ENCODE measurements at places on chromosomes 5 and 9.

DNA sequence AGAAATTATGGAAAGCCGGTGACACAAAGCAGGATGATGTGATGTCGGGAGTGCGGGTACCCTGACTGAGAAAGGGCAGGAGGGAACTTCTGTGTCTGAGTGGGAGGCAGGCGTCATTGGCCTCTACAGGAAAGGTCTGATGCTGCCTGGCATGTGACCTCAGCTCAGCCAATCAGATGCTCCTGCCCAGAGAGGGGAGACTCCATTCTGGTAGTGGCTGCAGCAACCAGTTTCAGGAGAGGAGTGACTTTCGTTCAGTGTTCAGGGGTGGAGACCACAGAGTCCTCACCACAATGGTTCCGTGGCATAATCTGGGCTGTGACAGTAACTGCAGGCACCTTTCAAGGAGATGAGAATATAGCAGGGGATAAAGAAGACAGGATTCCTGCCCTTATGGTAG, 6.7 kb upstream of the SFXN1 start:
- no peaks in the 10 kb centered on the region for H3K36me3 ChIP-seq
- H3K4me1 ChIP-seq = peaks cover 18% of the 10 kb centered on the region
- H3K4me3 ChIP-seq = no peak overlapping the region
- DNase-seq = peak; percentile 87

DNA sequence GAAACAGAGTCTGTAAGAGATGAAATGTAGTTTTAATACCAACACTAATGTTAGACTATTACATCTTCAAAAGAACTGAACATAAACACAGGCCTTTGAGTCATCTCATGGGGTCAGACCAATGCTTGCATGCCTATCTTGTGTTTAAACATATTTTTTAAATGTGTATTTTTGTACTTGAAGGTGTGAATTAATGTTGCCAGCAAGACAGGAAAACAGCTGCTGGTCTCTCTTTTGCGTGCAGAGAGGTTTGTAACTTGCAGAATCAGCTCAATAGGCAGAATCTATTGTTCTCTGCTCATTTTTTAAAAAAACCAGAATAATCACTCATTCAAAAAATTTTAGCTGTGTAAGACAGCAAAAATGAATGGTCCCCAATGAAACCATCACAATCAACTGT, 180.2 kb downstream of the ALDH1A1 start:
- no peaks in the 10 kb centered on the region for H3K36me3 ChIP-seq
- H3K27me3 ChIP-seq = peaks cover 4% of the 10 kb centered on the region
- DNase-seq = no peak
- no peak overlapping the region for H3K4me3 ChIP-seq
- no peaks in the 10 kb centered on the region for H3K4me1 ChIP-seq

DNA sequence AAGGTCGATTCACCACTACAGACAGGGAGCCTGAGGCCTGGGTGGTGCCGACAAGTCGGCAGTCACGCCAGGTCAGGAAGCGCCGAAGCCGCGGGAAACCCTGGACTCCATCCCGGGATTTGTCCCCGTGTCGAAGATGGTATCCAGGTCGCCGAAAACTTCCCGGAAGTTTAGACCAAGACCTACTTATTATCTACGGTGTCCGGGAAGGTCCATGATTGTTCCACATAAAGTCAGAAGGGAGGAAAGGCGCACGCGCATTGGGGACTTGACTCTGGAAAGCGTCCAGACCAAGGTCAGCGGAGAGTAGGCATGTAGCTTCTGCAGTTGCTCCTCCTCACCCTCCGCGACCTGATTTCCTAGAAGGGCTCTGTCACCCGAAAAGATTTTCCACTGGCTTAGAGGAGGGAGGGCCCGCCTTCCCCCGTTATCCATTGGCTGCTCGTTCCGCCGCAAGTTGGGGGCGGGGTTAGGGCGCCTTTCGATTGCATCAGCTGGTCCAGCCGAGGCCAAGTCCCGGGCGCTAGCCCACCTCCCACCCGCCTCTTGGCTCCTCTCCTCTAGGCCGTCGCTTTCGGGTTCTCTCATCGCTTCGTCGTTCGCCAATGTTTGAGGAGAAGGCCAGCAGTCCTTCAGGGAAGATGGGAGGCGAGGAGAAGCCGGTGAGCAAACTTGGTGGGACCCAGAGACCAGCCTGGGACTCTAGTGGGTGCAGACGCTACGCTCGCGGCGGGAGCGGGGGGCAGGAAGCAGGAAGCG, at the start of gene TARS1:
Gene TARS1, plus strand, starts transcription at position 484 of the 759 bp plus-strand sequence. Its CDS starts 122 bp downstream, at position 606.
- peaks cover 35% of the 10 kb centered on the region for H3K4me1 ChIP-seq
- peaks cover 20% of the 10 kb centered on the region for H3K36me3 ChIP-seq
- H3K4me3 ChIP-seq = no peak within 1 kb of the TSS
- H3K27me3 ChIP-seq = no peaks in the 10 kb centered on the region

DNA sequence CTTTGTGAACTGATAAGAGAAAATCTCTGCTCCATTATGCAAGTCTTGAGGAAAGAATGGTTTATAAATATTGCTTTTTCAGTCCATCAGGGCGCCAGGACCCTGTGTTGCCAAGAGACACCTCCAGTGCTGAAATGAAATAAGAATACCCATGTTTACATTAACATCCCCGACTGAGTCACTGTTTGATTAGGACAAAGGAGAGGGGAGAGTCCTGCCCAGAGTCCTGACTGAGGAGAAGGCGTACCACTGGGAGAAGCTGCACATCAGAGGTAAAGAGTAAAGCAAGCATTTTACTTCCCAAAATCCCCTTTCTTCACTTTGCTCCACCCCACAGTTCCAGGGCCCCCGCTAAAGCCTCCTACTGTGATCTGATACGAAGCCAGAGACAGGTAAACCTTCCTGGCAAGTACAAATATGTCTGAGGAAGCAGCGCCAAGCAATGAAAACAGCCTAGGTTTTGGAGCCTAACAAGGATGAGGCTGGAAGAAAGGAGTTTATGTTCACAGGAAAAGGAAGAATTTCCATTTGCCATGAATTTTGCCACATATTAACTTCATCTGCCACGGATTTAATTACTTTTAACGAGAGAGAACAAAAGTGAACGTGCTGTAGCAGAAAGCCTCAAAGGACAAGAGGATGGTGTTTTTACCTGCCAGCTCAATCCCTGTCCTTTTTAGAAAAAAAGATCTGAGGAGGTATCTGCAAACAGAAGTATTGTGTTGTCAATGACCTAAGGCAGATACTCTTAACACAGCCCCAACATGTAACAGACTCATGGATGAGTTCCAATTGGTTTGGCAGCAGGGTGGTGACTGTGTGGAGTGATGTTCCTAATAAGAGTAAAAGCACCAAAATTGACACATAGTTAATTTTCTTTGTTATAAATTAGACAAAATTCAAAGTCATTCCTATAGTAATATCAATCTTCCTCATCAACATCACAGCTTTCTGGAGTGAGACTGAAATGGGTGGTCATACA, 209.4 kb upstream of the TLE4 start:
- H3K4me3 ChIP-seq = no peak overlapping the region
- H3K4me1 ChIP-seq = peaks cover 1% of the 10 kb centered on the region
- no peak for DNase-seq
- no peaks in the 10 kb centered on the region for H3K36me3 ChIP-seq
- H3K27ac ChIP-seq = no peak overlapping the region

- no peak overlapping the region for H3K4me3 ChIP-seq
- no peaks in the 10 kb centered on the region for H3K36me3 ChIP-seq
- H3K27me3 ChIP-seq = no peaks in the 10 kb centered on the region
- no peak overlapping the region for H3K27ac ChIP-seq
- DNase-seq = no peak
Observed at GRCh38 chr5:81898403-81898802, 73.4 kb upstream of the ATG10 start.

GRCh38 chr9:34250721-34251120, 71.9 kb downstream of the UBAP1 start:
- H3K4me3 ChIP-seq = no peak overlapping the region
- no peak overlapping the region for H3K27ac ChIP-seq
- H3K4me1 ChIP-seq = peaks cover 9% of the 10 kb centered on the region

- no peak overlapping the region for H3K27ac ChIP-seq
- no peaks in the 10 kb centered on the region for H3K4me1 ChIP-seq
- H3K36me3 ChIP-seq = no peaks in the 10 kb centered on the region
- H3K27me3 ChIP-seq = no peaks in the 10 kb centered on the region
Observed at GRCh38 chr9:85536514-85536913, 205.2 kb downstream of the AGTPBP1 start.

DNA sequence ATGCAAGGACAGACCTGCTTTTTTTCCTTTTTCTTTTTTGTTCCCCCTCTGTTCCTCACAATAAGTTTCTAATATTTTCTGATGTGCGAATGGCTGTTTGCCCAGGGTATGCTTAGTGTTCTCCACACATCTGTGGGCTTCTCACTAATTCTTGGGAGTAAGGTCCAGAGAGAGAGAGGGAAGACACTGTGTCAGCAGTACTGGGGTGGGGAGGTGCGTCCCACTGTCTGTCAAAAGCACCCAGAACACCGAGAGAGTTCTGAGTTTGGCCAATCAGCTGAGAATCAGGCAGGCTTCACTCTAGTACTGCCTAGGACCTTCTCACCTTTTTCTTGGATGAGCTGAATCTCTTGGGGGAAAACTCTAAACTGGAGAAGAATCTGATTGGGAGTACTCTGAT, 61.8 kb downstream of the ELL2 start:
- DNase-seq = no peak
- H3K4me3 ChIP-seq = no peak overlapping the region

DNA sequence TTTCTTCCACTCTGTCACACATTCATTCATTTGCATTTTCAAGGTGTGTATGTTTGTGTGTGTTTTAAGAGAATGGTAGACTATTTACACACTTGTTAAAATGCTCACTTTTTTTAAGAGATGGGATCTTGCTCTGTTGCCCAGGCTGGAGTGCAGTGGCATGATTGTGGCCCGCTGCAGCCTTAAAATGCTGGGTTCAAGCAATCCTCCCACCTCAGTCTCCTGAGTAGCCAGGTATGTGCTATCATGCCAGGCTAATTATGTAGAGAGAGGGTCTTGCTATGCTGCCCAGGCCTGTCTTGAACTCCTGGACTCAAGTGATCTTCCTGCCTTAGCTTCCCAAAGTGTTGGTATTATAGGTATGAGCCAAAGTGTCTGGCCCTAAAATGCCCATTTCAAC, 173.5 kb downstream of the PDE4D start:
- no peak overlapping the region for H3K4me3 ChIP-seq
- no peaks in the 10 kb centered on the region for H3K27me3 ChIP-seq
- H3K36me3 ChIP-seq = no peaks in the 10 kb centered on the region
- DNase-seq = no peak
- no peaks in the 10 kb centered on the region for H3K4me1 ChIP-seq
- no peak overlapping the region for H3K27ac ChIP-seq

- no peak overlapping the region for H3K4me3 ChIP-seq
- peaks cover 54% of the 10 kb centered on the region for H3K36me3 ChIP-seq
- no peak for DNase-seq
- H3K27ac ChIP-seq = no peak overlapping the region
- peaks cover 4% of the 10 kb centered on the region for H3K4me1 ChIP-seq
Observed at GRCh38 chr5:171888051-171888481, 102.4 kb downstream of the SMIM23 start.

- H3K27me3 ChIP-seq = no peaks in the 10 kb centered on the region
- peak overlapping the region; percentile 25 for H3K27ac ChIP-seq
- peaks cover 27% of the 10 kb centered on the region for H3K36me3 ChIP-seq
- no peak for DNase-seq
- H3K4me3 ChIP-seq = no peak overlapping the region
Observed at GRCh38 chr9:77807846-77808750, 160.0 kb upstream of the GNA14 start.

DNA sequence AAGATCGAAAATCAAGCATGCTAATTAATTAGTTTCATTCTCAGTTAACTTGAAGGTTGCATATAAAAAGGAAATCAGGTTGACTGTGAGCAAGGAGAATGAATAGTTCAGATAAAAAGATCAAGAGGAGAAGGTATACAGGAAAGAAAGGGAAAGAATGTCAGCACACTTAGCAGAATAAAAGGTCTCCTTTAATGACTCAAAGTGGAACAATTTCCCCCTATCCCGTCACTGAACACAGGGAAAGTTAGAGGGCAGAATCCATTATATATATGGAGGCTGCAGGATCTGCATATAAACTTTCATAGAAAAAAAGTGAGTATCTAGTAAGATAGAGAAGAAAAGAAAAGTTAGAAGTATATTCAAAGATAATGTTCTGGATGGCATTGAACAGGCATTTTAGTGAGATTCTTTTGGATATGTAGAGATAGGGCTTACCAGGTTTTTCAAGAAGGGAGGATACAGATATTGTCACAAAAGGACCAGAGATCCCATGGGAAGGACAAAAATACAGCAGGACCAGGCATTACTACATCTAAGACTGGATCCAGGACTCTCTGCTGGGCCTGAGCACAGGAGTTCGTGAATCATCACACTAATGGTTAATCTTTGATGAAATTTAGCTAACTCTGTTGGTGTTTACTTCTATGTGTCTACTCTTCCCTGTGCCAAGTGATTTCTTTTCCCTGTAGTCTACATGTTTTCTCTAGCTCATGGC, 988.2 kb upstream of the ARRDC3 start:
- DNase-seq = no peak
- no peaks in the 10 kb centered on the region for H3K27me3 ChIP-seq
- no peaks in the 10 kb centered on the region for H3K4me1 ChIP-seq
- no peak overlapping the region for H3K4me3 ChIP-seq
- no peaks in the 10 kb centered on the region for H3K36me3 ChIP-seq

GRCh38 chr9:124481115-124481514, 26.1 kb downstream of the NR5A1 start:
- H3K27ac ChIP-seq = no peak overlapping the region
- no peak for DNase-seq
- no peak overlapping the region for H3K4me3 ChIP-seq
- H3K4me1 ChIP-seq = no peaks in the 10 kb centered on the region
- H3K36me3 ChIP-seq = no peaks in the 10 kb centered on the region
- peaks cover 18% of the 10 kb centered on the region for H3K27me3 ChIP-seq

DNA sequence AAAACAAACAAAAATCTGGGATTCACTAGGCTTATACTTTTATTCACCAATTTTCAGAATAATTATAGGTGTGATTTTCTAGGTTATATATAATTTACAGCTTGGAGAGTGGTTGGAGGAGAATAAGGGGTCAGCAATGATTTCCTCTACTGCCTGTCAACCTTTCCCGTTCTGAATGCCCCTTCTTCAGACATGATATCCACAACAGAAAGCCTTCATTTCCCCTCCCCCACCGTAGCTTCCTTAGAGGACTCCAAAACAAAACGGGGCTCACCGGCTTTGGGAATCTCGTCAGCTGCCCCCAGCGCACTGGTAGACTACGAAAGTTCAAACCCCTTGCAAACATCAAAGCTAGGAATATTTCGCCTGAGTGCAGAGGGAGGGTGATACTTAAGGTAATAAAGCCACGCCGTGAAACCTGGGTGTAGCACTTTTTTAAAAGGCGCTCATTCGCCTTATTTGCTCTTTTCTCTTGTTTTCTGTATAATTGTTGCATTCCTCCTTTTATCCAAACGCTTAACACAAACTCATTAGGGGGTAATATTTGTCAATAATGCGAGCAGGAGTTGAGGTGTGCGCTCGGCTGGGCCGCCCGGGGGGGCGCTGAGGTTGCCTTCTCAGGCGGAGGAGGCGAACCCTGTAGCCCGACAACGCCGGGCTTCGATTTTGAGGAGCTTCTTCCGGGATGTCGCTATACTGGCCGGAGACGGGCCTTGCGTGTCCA, 2.4 kb downstream of the OTP start:
- H3K36me3 ChIP-seq = peaks cover 9% of the 10 kb centered on the region
- H3K27me3 ChIP-seq = peaks cover 67% of the 10 kb centered on the region
- no peak overlapping the region for H3K4me3 ChIP-seq

Measured in activated CD8-positive, alpha-beta T cell treated with anti-CD3 and anti-CD28 coated beads for 36 hours (primary cell).